ENCODE measurements at places on chromosomes 5 and 9.

DNA sequence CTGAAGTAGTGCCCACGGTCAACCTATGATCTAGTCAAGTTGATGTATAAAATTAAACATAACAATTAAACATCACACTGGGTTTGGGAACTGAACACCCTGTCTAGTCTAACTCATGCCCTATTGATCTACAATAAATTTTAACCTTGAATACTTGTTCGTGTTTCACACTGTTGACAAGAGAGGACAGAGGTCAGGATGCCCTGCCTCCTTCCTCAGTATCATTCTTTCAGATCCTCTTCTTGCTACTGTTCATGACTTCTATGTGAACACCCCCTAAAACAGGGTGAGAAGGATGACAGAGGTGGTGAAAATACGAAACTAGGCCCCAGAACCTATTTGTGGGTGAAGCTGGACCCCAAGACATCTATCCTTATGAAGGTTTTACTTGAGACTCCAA, 8.1 kb upstream of the MAT2B start:
- no peak for DNase-seq

DNA sequence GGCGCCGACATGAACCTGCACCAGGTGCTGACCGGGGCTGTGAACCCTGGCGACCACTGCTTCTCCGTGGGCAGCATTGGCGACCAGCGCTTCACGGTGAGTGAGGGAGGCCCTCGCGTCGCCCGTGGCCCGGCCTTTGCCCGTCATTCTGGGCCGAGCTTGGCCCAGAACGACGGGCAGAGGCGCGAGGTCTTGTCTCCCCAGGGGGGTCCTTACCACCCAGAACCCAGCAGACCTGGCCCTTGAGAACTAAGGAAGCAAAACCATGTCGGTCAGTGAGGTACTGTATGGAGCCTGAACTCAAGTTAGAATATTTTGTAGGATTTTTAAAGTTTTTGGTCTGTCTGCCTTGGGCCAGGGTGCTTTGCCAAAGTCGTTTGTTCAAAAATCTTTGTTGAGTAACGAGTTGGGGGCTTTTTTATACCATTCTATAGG, 691 bp downstream of the DMXL1 start:
- DNase-seq, result no peak

DNA sequence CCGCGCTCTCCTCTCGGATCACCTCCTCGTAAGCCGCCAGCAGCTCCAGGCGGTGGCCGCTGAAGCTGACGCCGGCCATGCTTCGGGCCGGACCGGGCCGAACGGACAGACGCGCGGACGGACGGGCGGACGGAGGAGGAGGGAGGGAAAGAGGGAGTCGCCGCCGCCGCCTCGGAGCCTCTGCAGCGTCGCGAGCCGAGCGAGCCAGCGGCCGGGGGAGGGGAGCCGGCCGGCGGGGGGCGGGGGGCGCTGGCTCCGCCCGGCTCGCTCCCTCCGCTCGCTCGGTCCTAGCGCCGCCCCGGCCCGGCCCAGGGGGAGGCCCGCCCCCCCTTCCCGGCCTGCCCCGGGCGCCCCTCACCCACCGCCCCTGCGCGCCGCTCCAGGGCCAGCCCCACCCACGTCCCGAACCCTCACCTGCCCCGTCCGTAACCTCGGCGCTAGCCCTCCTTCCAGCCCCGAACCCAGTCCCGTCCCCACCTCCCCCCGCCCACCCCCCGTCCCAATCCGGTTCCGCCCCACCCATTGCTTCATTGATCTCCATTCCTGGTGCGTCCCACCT, at the start of gene DBN1:
TSS of gene DBN1 (minus strand) at position 192 of the 559 bp plus-strand sequence. CDS start at position 79, 113 bp downstream.
- no peak for DNase-seq

DNA sequence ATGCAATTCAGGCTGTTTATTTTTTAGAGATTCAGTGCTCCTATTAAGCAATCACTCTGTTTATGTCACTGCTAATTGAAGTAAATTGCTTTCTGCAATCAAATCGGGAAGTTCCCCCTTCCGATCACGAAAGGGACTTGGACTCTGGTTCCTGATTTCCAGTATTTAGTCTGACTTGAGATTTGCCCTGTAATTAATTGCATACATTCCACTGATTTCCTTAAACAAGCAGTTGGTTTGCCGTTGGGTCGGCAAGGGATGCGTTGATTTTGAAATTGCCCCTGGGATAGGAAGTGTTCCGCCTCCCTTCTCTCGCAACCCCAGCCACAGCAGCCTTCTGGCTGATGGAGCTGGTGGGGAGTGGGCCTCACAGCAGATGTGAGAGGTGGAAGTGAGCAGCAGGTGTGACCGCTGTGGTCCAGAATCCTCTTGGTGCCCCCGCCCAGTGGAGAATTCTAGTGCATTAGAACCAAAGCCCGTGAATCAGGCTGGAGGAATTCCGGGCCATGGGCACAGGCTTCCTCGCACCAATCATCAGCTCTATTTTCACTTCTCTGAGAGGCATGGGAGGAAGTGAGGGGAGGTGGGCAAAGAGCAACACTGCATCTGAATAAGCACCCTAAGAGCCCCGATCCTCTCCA, 102.5 kb downstream of the SPRY4 start:
- no peak for DNase-seq

GRCh38 chr9:124855944-124856765, 2.9 kb downstream of the WDR38 start:
- DNase-seq, result no peak

GRCh38 chr9:113903514-113904077, 27.5 kb downstream of the ZNF618 start:
- DNase-seq, result no peak

DNA sequence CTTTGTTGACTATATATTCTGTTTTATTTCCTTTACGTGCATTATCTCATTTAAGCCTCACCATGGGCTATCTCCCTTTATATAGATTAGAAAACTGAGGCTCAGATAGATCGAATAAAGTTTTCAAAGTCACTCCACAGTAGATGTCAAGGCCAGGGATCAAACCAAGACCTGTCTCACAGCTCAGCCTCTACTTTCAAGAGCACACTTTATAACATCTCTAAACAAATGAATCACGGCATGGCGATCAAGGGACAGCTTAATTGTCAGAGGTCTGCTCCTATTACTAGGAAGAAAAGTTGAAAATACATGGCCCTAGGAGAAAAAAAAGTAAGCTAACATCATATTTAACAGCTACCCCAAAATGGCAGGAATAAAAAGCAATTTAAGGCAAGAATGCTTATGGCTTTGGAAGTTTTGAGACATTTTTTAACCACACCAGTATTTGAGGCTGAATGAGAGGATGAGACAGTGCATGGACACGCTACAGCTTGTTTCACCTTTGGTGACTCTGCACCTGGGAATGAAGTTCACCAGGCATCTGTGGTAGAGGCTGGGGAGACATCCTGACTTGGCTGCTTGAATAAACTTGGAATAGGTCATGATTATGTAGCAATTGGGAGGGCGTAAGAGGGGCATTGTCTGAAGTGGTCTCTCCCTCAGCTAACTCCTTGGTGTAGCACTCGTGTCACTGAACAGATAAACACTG, 486.8 kb upstream of the WWC1 start:
- no peak for DNase-seq

DNA sequence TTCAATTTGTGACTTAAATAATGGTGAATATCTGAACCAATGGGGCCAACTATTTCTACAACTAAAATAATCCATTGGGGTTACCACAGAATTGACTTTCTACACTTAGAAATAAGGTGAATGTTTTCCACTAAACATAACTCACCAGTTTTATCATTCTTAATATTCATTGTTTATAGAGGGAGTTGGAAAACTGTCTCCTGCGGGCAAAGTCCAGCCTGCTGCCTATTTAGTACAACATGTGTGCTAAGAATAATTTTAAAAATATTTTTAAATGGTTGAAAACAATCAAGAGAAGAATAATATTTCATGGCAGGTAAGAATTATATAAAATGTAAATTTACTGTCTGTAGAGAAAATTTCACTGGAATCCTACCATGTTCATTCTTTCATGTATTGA, 45.2 kb upstream of the ZFAND5 start:
- DNase-seq, result no peak

GRCh38 chr9:37918665-37919170, 14.8 kb upstream of the SLC25A51 start:
- no peak for DNase-seq

DNA sequence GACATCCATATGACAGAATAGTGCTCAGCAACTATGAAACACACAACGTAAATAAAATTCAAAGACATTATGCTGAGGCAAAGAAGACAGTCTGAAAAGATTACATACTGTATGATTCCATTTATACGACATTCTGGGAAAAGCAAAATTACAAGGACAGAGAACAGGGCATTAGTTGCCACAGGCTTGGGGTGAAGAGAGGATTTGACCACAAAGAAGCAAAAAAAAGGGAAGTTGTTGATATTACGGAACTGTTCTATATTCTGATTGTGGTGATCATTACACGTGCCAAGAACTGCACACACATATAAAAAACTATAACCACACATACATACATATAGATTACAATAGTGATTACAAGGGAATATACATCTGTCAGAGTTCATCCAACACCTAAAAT, 24.1 kb downstream of the CDK5RAP2 start:
- DNase-seq, result no peak

DNA sequence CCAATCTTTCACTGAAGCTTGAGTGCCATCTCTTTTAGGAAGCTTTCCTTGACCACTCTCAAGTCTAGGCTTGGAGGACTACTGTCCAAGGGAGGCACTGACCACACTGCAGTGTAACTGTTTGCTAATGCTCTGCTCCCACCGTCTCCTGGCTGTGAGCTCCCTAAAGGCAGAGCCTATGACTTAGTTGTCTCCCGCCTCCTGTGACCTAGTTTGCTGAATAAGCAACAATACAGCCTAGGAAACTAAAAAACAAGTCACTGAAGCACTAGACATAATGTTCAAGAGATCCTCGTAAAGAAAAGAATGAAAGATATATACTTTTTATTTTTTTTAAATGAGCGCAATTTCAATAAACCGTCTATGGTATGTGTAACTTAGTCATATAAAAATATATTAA, 31.4 kb downstream of the LIX1 start:
- no peak for DNase-seq

- no peak for DNase-seq
Measured at GRCh38 chr9:89278997-89279739, 31.8 kb upstream of the CKS2 start.

DNA sequence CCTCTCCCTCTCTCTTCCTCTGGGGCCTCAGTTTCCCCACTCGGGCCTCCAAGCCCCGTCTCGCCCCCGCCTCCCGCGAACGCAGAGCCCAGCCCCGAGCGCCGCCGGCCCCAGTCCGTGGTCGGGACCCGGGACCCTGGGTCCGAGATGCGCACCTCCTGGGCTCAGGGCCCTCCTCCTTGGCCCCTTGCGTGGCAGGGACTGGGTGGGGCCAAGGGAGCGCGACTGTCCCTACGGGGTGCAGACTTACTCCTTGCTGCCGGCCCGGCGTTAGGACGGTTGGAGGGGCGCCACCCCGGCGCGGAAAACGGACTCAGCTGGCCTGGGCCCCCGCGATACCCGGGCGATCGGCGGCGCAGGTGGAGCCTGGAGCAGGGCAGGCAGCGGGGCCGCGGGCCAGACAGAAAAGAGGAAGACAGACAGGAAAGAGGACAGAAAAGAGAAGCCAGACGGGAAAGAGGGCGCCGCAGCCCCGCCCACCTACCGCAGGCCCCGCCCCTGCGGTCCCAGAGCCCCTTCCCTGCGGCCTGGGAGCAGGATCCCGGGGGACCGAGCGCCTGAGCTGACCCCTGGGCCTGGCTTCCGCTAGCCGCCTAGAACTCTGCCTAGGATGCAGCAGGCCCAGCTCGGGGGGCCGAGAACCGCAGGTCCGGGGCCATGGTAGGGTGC, at the start of gene GBGT1:
TSS of gene GBGT1 (minus strand) at position 411 of the 669 bp plus-strand sequence. CDS start 1,502 bp downstream, outside the sequence.
- no peak for DNase-seq

GRCh38 chr9:101585740-101586139, 9.0 kb downstream of the PPP3R2 start:
- DNase-seq, result no peak

DNA sequence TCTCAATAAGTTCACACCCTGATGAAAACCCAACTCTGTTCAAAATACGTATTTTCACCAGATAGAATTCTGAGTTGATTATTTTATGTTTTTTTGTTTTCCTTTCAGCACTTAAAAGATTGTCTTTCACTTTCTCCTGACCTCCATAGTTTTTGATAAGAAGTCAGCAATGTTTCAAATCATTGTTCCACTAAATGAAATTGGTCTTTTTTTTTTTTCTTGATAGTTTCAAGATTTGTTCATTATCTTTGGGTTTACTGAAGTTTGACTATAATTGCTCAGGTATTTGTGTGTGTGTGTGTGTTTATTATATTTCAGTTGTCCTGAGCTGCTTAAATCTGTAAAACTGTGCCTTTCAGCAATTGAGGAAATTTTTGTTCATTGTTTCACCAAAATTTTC, 498.7 kb downstream of the TLE1 start:
- DNase-seq, result no peak

GRCh38 chr5:180600554-180601041, 9.3 kb upstream of the SCGB3A1 start:
- no peak for DNase-seq

GRCh38 chr5:133521801-133522200, 90.5 kb downstream of the FSTL4 start:
- no peak for DNase-seq

GRCh38 chr5:54766748-54767147, 218.6 kb downstream of the ESM1 start:
- no peak for DNase-seq

DNA sequence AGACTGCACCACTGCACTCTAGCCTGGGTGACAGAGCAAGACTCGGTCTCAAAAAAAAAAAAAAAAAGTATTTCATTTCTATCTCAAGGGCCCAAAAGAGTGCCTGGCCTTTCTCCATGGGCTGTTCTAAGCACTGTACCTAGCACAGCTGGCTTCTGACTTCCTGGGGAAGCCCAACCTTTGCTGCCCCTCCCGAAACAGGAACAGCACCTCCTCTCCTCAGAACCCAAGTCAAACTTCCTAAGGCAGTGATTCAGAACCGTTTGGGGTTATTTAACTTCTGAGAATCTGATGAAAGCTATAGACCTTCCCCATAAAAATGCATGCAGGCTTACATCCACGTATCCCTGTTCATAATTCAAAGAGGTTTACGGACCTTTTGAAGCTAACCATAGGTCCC, 57.8 kb downstream of the NRG2 start:
- no peak for DNase-seq

DNA sequence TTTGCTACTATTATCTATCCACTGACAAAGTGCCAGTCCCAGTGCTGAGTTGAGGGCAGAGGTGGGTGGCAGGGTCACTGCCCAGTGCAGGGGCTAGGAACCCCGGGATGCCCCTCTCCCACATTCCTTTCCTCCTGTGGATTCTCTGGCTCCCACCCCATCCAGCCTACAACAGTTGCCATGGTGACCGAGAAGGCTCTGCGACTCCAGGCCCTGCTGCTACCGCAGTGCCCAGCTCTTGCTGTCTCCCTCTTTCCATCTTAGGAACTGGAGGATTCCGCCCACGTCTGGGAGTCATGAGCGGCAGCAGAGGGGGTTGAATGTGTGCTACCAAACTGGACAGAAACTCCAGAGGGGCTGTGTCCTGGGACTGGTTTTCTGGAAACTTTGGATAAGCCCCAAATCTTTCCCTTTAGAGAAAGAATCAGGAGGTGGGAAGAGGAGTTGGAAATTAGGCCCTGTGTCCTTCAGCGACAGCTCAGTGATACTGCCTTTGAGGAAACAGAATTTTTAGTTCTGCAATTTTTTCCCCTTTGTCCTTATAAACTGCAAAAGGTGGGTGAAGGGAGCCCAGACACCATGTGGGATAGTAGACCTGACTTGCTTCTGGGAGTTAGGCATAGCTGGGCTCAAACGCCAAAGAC, 20.7 kb upstream of the C5orf47 start:
- no peak for DNase-seq

Data from stimulated activated CD4-positive, alpha-beta T cell treated with anti-CD3 and anti-CD28 coated beads, Interleukin-12 subunit alpha, Interleukin-12 subunit beta, amount 100 ng/mL, for 48 hours (primary cell).